Tibial artery (tissue), 4 donors: ENCODE measurements at places on chromosomes 4 and X.
A peak's percentile ranks its signal among the peaks of the same experiment; 100 is the strongest.

DNA sequence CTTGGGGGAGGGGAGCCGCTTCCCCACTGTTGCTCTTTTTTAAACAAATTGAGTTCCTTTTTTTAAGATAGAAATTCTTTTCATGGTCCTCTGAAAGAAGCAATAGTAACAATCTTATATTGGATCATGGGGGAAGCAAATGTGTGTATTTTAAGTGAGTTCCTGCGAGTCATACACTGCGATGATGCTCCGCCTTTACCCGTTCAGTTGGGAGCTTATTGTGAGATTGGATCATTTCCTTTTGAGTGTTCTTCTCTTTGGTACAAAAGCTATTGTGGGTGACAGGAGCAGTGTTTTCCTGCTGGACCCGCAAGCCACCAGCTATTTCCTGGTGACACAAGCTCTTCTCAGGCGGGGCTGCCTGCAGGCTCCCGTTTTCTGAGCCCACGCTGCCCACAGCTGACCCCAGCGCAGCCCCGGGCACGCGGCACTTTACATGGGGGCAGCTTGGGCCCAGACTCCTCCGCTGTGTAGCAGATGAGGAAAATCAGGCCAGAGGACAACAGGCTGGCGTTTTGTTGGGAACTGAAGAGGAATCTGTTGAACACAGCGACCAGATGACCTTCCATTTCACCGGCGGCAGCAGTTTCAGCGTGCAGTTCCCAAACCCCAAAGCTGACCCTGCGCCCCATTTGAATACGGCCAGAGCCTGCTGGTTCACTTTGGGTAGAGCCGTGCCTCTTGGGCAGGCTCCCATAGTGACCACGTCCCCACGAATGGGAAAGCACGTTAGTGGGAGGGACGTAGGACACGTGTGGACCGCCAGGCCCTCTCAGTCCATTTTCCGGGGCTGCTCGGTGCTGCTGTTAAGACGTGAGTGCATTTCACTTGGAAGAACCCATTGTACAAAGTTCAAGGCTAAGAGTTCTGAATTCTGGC, 12.2 kb downstream of the TADA2B start:
- DNase-seq, result peak; percentile 3

GRCh38 chr4:172953896-172954568, 214.6 kb upstream of the GALNT7 start:
- no peak for DNase-seq

DNA sequence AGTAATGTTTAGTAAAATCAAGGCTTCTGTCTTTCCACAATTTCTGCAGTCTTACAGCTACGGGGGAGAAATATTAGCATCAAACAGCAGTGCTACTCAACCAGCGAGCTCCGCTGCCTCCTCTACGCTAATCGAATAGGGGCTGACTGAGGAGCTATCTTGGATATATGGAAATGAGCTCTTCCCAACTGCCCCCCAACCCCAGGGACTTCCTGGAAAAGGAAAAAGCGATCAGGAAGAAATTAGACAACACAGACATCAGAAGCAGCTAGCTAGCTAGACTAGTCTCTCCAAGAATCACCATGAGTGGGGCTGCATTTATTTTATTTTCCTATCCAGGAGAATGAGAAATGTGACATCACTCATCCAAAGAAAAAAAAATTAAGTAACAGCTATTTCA, 7.6 kb downstream of the NKX6-1 start:
- DNase-seq, result no peak

- no peak for DNase-seq
These were observed 87.7 kb upstream of the EFHC2 start for GRCh38 chrX:44431194-44431593.

- DNase-seq, result no peak
These were observed 161.2 kb upstream of the WDFY3 start for GRCh38 chr4:85127653-85128052.

- no peak for DNase-seq
These were observed 79.4 kb upstream of the PITX2 start for GRCh38 chr4:110702326-110702725.

DNA sequence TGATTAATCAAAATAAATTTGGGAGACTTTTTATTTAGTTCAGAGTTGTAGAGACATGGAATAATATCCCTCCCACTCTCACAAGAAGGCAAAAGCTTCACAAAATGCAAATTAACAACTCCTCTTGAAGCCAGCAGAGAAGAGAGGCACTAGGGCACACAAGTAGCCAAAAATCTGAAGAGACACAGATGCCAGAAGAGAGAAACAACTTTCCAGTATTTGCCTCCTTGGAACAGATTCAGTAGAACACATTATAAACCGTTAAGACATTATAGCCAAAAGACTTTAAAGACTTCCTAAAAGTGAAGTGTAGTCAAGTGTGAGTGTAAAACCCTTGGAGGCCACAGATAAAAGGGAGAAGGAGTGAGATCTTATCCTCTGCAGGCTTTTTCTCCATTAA, 1024.9 kb upstream of the ADGRL3 start:
- DNase-seq, result no peak

GRCh38 chrX:36908801-36909675, 99.1 kb upstream of the FAM47C start:
- DNase-seq, result no peak

GRCh38 chrX:46180258-46180687, 364.9 kb downstream of the ZNF674 start:
- DNase-seq, result no peak
